WTC11 (cell line): ENCODE measurements at places on chromosomes 16 and 17.

GRCh38 chr17:8116776-8117175, 1.5 kb downstream of the ALOXE3 start:
- DNase-seq = no peak

DNA sequence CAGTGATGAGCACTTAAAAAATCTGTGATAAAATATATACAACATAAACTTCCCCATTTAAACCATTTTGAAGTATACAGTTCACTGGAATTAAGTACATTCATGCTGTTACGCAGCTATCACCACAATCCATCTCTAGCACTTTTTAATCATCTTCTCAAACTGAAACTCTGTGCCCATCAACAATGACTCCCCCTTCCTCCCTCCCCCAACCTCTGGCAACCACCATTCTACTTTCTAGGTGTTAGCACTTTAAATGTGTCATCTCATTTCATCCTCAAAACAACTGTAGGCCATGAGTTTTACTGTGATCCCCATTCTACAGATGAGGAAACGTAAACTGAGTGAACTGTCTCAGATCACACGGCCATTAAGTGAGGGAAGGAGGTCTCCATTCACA, 13.8 kb upstream of the TMEM98 start:
- no peak for DNase-seq

DNA sequence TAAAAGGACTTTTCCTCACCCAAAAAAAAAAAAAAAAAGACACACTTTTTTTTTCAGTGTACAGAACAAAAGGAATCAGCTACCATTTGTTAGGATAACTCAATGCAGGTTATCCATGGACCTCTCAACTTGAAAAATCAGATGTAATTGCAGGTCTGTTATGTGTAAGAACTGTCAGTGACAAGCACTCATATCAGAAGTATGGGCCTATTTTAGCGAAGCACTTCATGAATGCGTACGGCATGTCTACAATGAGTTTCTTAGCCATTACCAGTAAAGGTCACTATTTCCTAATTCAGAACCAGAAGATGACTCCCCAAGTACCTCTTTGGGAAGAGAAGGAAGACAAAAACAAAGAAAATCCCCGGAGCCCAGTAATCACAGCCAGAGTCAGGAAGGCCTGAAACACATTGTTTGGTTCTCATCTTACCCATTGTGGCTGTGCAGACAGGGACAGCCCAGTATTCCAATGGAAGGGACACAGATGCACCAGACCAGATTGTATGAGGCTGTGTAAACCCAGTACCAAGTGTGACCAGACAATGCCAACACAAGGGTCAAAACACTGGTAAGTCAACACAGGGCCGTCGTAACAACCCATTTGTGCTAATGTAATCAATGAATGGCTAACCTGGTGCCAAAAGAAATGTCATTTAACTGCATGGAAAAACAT, 188.0 kb downstream of the PMP22 start:
- DNase-seq = no peak

DNA sequence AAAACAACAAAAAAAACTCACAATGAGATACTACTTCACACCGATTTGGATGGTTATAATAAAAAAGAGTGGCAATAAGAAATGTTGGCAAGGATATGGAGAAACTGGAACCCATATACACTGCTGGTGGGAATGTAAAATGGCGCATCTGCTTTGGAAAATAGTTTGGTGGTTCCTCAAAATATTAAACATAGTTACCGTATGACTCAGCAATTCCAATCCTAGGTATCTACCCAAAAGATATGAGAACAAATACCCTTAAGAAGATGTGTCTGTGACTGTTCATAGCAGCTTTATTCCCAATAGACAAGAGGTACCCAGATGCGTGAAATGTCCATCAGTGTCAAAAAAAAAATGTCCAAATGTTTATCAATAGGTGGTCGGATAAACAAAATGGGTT, 7.2 kb downstream of the CPPED1 start:
- no peak for DNase-seq

DNA sequence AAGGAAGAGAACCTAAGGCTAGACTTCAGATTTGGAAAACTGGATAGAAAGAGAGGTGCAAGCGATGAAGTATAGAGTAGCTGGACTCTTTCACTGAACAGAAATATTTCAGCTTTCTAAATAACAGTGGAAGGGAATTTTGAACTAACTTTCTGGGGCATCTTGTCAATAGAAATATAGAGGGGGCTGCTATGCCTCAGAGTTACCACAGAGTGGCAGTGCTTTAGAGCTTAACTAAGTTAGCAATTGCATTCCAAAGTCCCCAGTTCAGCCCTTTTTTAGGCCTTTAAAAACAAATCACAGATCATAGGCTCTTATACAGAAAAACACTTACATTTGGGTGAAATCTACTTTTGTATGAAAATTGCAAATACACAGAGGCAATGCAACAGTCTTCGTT, 154.2 kb upstream of the CDH8 start:
- no peak for DNase-seq

DNA sequence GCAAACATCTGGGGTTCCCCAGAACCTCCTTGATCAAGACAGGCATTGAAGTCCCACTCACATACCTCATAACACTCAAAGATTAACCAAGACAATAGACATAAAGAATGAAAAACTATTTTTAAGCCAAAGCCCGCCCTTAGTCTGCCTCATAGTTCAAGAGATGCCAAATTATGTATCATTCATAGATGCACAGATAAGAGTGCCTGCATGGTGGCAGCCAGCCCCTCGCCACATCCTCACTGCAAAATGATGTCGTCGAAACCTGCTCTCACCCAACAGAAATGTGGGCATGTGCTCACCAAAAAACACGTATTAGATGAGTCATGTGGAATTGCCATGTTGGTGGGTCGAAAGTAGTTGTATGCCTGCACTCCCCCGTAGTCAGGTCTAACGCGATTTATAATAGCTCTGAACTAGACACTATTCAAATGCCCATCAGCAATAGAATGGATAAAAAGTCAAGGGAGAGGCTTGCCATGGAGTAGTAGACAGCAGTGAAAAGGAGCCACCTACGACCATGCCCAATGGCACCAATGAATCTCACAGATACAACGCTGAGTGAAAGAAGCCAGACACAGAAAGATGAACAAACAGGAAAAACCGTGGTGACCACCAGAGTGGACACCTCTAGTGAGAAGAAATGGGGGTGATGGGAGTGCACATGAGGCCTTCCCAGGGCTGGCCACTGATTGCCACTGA, 64.8 kb downstream of the C16orf95 start:
- DNase-seq = no peak

GRCh38 chr17:56313201-56313600, 159.9 kb downstream of the ANKFN1 start:
- no peak for DNase-seq
